ENCODE measurements at places on chromosomes 4 and X. TPM values are rescaled to one million over a fixed set of nuclear protein-coding genes. Genes with fewer than 3 reads are reported as not detected.

GATA1 gene
- 0.60 TPM for total RNA-seq

CCDC149 gene
- 21.8 TPM for total RNA-seq

FGF16 gene
- total RNA-seq = 0.25 TPM

GPR119 gene
- total RNA-seq = not detected

POU3F4 gene
- 1.1 TPM for total RNA-seq

DUX4 gene
- not detected for total RNA-seq

L1CAM gene
- total RNA-seq = 71.9 TPM

FGG gene
- 2.8 TPM for total RNA-seq

AMTN gene
- total RNA-seq = not detected

CHRNA9 gene
- total RNA-seq = not detected

CXCL8 gene
- total RNA-seq = 4.8 TPM

UGT2A1 gene
- total RNA-seq = not detected

ARHGAP36 gene
- 0.13 TPM for total RNA-seq

LRAT gene
- 0.72 TPM for total RNA-seq

ZMAT1 gene
- total RNA-seq = 20.0 TPM

GABRG1 gene
- total RNA-seq = not detected

PPP1R2C gene
- not detected for total RNA-seq

MBNL3 gene
- total RNA-seq = 34.5 TPM

USP51 gene
- 4.6 TPM for total RNA-seq

NOX1 gene
- total RNA-seq = not detected

FAM184B gene
- 0.09 TPM for total RNA-seq

BMPR1B gene
- total RNA-seq = 4.1 TPM

EFHC2 gene
- total RNA-seq = 6.4 TPM

IDS gene
- total RNA-seq = 85.8 TPM

GRIA3 gene
- total RNA-seq = 1.4 TPM

ADH1A gene
- 0.85 TPM for total RNA-seq

ANOS1 gene
- total RNA-seq = 2.3 TPM

TMEM185A gene
- 21.0 TPM for total RNA-seq

GDPD2 gene
- total RNA-seq = 7.0 TPM

SLITRK2 gene
- 3.8 TPM for total RNA-seq

RNF212 gene
- total RNA-seq = 5.3 TPM

SHISA3 gene
- 31.7 TPM for total RNA-seq

PDHA2 gene
- total RNA-seq = not detected

COL4A6 gene
- 3.3 TPM for total RNA-seq

IRS4 gene
- total RNA-seq = not detected

RAB9B gene
- 1.1 TPM for total RNA-seq

MAGED2 gene
- total RNA-seq = 185 TPM

SMARCA1 gene
- total RNA-seq = 34.7 TPM

TMEM255A gene
- 1.2 TPM for total RNA-seq

IL9R gene
- 0.88 TPM for total RNA-seq

DNAAF6 gene
- total RNA-seq = not detected

ZNF718 gene
- total RNA-seq = 10.3 TPM

G6PD gene
- total RNA-seq = 54.1 TPM

SLC26A1 gene
- 2.9 TPM for total RNA-seq

SPANXA1 gene
- total RNA-seq = not detected

PDE6B gene
- total RNA-seq = 10.7 TPM

DCAF8L2 gene
- total RNA-seq = not detected

SLC9B2 gene
- 6.0 TPM for total RNA-seq

GIMD1 gene
- not detected for total RNA-seq

PDZD4 gene
- 7.0 TPM for total RNA-seq

CDS1 gene
- total RNA-seq = 18.8 TPM

DKK2 gene
- total RNA-seq = 0.22 TPM

SSX3 gene
- not detected for total RNA-seq

ARSJ gene
- 16.7 TPM for total RNA-seq

RAB33A gene
- 2.9 TPM for total RNA-seq

SSX2B gene
- not detected for total RNA-seq

ZNF518B gene
- total RNA-seq = 19.7 TPM

NAP1L3 gene
- 3.8 TPM for total RNA-seq

All from kidney (tissue), 22 donors.